ENCODE measurements at places on chromosomes 7 and 10.
A peak's percentile ranks its signal among the peaks of the same experiment; 100 is the strongest.

DNA sequence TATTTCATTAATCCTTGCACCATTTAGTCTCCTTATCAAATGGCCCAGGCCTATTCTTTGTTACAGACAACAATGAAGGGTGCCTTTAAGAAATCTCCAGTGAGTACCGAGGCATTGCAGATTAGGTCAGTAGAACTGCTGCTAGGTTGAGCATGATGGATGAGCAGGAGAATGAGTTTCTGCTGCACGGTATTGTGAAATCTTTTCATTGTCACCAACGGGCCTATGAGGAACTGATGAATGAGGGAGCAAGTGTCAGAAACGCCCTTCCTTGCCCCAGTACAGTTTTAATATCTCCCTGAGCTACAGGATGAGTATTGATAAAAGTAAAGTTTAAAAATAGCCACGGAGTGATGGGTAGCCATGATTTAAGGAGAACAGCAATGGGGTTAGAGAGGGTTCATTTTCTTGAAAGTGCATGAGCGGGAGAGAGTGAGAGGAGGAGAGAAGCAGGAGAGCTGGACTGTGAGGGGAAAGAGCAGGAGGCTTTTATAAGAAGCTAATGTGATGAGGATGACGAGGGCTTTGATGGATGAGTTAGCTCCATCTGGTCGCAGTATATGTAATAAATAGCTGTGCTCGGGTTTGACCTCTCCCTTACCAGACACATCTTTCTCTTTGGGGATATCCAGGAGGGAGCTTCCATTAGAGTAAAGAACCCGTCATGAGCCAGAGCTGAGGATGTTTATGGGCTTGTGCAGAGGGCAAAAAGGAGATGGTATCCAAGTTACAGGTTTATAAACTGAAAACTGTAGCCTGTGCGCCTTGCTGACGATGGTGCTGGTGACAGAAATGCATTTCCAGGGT, 526.1 kb downstream of the LRMDA start:
- no peak for DNase-seq

DNA sequence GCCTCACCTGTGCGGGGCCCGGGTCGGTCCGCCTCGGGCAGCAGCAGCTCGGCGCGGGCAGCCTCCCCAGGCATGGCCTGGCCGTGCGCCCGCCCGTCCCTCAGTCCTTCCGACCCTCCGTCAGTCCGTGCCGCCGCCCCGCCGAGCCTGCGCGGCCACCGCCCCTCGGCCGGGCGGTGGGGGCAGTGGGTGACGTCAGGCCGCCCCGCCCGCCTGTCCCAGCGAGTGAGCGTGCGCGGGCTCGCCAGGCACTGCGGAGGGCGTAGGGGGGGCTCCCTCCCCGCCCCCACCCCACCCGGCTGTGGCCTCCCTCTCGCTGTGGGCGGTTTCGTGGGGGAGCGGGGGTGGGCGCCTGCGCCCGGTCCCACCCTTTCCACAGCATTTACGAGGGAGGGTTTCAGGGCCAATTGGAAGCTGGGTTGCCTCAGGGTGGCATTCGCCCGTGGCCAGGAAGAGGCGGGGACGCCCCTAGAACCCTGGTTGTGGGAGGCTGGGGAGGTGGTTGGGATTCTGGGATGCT, at the start of gene NACAD:
Gene NACAD, minus strand, starts transcription at position 149 of the 520 bp plus-strand sequence. Its CDS starts 75 bp downstream, at position 74.
- no peak for DNase-seq

DNA sequence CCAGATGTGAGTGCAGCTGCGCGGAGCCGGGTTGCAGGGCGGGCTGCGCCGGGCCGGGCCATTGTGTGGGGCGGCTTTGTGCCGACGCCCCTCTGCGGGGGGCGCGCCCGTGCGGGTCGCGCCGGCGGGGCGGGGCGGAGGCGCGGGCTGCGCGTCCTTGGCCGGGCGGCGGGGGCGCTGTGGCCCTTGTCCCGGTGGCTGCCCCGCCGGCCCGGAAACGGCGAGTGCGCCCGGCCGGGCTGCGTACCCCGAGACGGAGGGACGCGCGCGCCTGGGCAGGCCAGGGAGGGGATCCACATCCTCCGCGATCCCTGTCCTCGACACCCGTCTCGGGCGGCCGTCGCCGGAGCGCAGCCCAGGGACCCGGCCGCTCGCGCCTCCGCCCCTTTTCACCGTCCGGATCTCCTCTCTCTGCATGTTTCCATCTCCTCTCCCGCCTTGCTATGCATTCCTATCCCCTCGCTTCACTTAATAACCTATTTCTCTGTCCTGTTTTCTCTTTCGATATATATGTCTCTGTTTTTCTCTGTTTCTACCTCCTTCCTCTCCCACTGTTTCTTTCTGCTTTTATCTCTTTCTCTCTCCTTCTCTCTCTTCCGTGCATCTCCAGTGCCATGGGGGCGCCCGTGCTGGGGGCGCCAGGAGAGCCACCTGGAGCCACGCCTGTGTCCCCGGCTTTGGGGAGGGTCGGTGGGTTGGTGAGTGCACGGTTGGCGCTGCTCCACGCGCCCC, 765 bp downstream of the PFKFB3 start:
- peak; percentile 85 for DNase-seq

DNA sequence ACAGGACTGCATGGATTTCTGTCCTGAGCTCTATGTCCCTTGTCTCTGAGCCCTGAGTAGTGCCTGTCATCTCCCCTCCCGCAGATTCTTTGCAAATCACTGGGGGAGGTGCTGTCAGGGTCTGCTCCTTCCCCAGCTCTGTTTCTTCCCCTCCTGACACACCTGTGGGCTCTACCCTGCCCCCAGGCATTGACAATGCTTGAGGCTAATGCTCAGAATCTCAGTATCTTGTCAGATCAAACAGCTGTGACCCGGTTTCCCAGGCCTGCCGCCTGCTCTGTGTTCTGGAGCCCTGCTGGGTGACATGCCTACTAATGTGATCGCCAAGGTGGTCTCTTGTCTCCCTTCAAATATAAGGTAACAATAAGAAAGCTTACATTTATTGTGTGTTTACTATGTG, 209.0 kb downstream of the POU6F2 start:
- DNase-seq = no peak

DNA sequence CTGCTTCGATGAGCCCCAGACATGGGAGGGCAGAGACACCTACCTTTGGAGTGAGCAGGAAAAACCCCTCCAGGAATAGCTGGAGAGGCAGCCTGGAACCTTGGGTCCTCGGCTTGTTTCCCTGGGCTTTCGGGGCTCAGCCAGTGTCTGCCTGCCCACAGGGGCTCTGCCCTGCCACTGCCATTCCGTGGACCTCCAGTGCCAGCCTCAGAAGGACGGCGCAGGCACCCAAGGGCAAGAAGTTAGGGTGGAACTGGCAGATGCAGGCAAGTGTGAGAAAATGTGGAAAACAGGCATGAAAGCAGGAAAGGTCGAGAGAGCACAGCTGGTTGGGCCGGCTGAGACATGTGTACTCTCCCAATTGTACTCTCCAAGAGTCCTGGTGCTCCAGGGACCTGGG, 281.5 kb downstream of the GRID1 start:
- no peak for DNase-seq

- no peak for DNase-seq
These were observed 94.0 kb downstream of the PTPRZ1 start for GRCh38 chr7:121966935-121967332.

DNA sequence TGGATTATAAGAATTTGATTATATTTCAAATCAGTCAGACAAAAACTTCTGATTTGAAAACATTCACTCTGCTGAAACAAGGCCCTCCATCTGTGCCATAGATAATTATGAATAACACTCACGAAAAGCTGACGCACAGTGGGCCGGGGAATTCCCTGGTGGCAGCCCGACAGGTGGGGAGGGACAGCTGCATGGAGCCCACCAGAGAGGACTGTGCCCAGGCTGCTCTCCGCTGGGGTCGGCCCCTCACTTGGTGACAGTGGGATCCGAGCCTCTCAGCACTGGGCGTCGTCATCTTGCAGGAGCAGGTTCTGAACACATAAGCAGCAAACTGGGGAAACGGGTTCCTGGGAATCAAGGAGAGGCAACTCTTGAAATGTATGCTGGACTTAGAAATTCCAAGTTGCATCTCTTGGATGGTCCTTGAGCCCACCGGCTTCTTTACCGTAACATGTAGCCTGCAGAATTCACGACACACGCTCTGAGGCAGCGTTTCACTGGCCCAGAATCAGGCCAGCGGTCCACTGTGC, 41.4 kb downstream of the AFAP1L2 start:
- no peak for DNase-seq

- DNase-seq = no peak
These were observed 14.7 kb upstream of the TNS3 start for GRCh38 chr7:47596502-47597202.

DNA sequence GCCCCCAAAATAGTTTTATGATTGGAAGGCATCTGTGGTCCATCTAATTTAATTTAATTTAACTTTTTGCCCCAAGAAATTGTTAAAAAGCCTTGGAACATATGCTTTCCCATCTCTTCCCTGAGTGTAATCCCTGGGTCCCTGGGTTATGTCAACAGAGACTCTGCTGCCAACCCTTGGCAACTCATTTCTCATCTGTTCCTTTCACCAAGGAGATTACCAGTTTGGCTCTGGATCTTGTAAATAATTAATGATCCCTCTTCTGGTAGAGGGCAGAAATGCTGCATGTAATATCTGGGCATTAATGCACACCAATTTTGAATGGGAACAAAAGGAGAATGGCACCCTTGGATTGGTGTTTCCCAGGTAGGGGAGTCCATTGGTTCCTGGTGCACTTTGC, 514.2 kb downstream of the CCSER2 start:
- no peak for DNase-seq

DNA sequence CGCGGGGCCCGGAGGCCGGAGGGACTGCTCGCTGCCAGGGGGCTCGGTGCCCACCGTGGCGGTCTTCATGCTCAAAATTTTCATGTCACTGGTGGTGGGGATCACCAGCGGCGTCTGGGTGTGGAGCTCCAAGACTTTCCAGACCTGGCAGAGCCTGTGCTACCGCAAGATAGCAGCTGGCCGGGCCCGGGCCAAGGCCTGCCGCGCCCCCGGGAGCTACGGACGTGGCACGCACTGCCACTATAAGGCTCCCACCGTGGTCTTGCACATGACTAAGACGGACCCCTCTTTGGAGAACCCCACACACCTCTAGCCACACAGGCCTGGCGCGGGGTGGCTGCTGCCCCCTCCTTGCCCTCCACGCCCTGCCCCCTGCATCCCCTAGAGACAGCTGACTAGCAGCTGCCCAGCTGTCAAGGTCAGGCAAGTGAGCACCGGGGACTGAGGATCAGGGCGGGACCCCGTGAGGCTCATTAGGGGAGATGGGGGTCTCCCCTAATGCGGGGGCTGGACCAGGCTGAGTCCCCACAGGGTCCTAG, 2.0 kb downstream of the FZD9 start:
- DNase-seq = no peak

- DNase-seq = no peak
These were observed 130.8 kb downstream of the CUL2 start for GRCh38 chr10:34959321-34959720.

DNA sequence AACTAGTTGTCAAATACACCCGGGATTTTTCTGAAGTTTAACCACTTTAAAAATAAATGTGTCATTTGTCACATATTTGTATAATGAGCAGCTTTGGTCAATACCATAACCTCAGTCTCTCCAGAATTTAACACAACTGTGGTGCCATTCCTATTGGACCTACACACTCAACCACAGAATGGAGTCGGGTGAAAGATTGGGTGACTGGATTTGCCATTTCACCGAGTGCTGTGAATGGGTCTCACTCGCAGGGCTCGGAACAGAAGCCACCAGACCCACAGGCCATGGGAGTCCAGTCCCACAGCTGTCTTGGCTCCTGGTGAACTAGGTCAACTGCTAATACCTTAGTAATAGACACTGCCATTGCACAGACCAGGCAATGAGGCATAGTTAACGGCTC, 298.4 kb downstream of the CCDC3 start:
- no peak for DNase-seq

DNA sequence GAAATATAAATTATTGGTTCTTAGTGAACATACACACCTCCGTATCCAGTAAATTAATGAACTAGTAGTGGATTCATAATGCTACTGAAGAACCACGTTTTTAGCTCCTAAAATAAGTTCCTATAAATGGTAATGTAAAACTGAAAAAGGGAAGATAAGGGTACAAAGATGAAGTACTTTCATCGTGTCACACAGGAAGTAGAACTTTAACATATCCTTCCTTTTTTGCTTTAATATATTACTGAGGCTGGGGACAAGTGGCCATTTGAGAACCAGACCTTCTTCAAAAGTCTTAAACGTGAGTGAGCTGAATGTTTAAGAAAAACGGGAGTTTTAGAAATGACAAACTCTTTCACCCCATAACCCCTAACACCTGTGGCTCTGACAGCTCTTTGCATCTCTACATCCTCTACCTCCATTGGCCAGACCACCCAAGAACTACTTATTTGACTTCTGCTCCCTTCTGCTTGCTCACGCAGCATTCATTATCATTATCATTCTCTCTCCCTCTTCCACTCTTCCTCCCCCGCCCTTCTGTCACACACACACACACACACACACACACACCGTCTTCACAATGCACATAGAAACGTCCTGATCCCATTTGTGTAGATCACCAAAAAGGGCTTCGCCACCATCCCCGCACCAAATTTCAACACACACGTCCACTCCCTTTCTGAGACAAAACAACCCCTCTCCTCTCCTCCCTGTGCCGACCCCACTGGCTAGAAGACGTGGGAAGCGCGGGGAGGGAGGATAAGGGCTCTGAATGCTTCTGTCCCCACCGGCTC, 677 bp downstream of the SKAP2 start:
- DNase-seq = peak; percentile 74

- DNase-seq = no peak
These were observed 261.5 kb upstream of the NPSR1 start for GRCh38 chr7:34396437-34397064.

- DNase-seq = no peak
These were observed 34.5 kb downstream of the DNAJB6 start for GRCh38 chr7:157371296-157371695.

DNA sequence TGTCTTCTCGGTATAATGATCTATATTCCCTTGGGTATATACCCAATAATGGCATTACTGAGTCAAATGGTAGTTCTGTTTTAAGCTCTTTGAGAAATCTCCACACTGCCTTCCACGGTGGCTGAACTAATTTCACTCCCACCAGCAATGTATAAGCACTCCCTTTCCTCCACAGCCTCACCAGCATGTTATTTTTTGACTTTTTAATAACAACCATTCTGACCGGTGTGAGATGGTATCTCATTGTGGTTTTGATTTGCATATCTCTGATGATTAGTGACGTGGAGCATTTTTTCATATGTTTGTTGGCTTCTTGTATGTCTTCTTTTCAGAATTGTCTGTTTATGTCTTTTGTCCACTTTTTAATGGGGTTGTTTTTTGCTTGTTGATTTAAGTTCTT, 33.6 kb downstream of the KIAA1217 start:
- DNase-seq = no peak

- peak; percentile 46 for DNase-seq
These were observed 37.7 kb upstream of the SMARCD3 start for GRCh38 chr7:151286148-151286547.

DNA sequence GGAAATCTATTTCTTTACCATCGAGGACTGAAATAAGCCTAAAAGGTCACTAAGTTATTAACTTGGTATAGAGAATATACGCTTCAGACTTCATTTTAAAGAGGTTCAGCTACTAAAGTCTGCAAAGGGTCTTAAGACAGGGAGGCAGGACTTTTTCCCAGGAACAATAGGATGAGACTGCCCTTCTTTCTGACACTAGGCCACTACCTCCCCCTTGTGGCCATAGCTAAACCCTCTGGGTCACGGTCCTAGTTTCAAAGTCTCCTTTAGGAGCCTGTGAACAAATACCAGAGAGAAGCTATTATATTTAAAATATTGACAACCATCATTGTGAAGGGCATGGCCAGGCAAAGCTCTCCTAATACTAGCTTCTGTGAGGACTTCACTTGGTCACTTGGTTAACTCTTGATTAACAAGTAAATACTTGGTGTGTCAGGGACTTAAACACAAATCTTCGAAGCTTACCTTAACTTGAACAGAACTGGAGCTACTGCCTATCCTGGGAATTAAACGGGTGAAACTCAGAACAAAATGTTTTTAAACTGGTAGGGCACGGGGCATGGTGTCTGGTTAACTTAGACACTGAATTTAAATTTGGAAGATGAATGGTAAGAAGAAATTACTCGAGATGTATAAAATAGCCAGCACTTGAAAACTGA, 75.6 kb downstream of the CCDC6 start:
- peak; percentile 74 for DNase-seq

All from Karpas-422 (cell line).